Activated CD4-positive, alpha-beta T cell treated with anti-CD3 and anti-CD28 coated beads for 24 hours (primary cell): ENCODE measurements at places on chromosomes 2 and 18.

- no peak for DNase-seq
Measured at GRCh38 chr2:105384861-105385260, 14.0 kb downstream of the FHL2 start.

DNA sequence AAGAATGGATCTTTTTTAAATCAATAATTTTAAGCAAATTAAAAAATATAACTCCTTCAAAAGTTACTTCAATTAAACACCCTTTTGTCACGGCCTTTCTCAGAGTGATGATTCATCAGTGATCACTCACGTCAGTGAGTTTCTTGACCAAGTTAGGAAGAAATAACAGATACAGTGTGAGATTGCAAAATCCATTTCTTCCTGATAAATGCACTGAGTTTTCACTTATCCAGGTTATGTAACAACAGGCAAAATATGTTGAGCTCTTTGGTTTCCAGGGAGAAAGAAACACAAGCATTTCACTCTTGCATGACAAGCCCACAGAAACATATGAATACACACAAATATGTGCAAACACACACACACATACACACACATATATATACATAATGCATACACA, 195.9 kb upstream of the CYRIA start:
- no peak for DNase-seq

DNA sequence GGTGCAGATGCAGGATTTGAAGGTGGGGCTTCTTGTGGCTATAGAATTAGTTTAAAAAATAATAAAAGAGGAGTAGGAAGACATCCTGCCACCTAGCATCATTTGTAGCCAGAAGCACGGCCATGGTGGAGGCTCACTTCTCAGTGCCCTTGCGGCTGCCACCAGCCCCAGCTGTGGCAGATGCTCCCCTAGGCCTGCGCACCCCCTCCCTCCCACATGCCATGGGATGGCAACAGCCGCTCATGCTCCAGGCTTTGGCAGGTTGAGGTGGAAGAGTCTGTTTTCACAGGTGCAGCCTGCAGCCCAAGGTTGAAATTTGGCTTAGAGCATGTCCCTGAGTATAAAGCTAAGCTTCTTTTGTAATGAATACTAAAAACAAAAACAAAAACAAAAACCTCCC, 96.4 kb downstream of the GATA6 start:
- DNase-seq, result no peak

DNA sequence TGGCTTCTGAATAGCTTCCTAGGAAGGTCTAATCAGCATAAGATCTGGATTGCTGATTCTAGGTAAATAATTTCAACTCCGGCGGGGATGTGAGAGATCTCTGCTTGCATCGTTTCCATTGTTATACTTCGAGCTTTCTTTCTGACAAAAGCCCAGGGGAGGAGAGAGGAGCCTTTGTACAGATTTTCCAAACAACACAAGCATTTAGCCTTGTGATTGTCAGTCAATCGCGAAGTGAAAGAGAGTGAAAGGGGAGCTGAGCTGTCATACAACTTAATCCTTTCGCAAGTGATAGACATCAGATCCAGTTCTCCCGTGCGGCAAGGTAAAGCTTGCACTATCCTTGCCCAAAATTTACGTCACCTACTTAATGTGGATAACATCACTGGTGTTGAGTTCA, 26.2 kb downstream of the RALB start:
- no peak for DNase-seq

- no peak for DNase-seq
Measured at GRCh38 chr2:84417453-84418145, 41.5 kb downstream of the SUCLG1 start.

DNA sequence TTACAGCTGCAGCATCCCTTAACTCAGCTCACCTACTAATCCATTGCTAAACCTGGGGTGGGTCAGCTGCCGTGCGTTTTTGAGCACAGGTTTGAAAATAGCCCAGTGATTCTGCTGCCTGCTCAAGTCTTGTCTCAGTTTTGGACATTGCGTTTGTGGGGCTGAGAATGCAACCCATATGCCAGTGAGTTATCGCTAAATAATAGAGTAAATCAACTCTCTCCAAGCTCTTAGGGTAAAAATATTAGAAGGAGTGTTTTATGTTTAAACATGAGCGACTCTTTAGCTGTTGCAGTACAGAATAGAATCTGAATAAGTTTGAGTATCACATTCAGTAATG, 2.1 kb downstream of the TSHZ1 start:
- DNase-seq, result no peak

GRCh38 chr2:100623930-100624329, 61.1 kb downstream of the PDCL3 start:
- DNase-seq, result no peak

GRCh38 chr2:134504586-134505336, 214.0 kb downstream of the TMEM163 start:
- DNase-seq, result no peak

GRCh38 chr2:9004338-9005204, 1.1 kb upstream of the MBOAT2 start:
- no peak for DNase-seq

- no peak for DNase-seq
Measured at GRCh38 chr2:64931246-64932115, 57.7 kb upstream of the SLC1A4 start.

- DNase-seq, result no peak
Measured at GRCh38 chr2:75356865-75357264, 157.5 kb upstream of the TACR1 start.

DNA sequence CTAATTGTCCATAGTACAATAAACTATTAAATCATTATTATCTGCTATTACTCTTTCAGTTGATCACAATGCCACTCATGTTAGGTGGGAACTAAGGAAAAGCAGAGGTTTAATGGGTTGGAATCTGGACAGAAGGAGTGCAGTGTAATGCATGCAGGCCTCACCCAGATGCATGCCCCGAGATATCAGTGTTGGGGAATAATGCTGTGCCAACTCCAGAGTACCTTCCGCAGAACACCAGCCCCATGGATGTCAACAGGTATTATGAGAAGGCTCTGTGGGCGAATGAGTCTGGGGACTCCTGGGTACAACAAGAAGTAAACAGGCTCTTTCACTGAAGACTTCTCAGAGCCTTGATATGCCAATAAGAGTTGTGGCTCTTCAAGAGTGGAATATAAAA, 377.4 kb downstream of the ALK start:
- no peak for DNase-seq

GRCh38 chr18:34911661-34912384, 129.4 kb upstream of the MAPRE2 start:
- no peak for DNase-seq

DNA sequence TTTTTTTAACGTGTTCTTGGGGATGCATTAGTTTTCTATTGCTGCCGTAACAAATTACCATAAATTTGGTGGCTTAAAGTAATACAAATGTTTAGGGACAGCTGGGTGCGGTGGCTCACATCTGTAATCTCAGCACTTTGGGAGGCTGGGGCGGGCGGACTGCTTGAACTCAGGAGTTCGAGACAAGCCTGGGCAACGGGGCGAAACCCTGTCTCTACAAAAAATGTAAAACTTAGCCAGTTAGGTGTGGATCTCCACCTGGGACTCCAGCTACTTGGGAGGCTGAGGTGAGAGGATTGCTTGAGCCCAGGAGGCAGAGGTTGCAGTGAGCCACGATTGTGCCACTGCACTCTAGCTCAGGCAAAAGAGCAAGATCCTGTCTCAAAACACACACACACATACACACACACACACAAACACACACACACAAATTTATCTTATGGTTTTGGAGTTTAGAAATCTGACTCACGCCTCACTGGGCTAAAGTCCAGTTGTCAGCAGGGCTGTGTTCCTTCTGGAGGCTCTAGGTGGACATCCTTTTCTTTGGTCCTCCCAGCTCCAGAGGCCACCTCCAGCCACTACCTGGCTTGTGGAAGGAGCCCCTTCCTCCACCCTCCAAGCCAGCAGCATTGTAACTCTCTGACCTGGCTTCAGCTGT, 76.1 kb downstream of the SEPTIN10 start:
- DNase-seq, result no peak

- DNase-seq, result no peak
Measured at GRCh38 chr2:24930768-24931167, 10.7 kb upstream of the ADCY3 start.

GRCh38 chr2:194289712-194290346, 1367.2 kb upstream of the SLC39A10 start:
- DNase-seq, result no peak

DNA sequence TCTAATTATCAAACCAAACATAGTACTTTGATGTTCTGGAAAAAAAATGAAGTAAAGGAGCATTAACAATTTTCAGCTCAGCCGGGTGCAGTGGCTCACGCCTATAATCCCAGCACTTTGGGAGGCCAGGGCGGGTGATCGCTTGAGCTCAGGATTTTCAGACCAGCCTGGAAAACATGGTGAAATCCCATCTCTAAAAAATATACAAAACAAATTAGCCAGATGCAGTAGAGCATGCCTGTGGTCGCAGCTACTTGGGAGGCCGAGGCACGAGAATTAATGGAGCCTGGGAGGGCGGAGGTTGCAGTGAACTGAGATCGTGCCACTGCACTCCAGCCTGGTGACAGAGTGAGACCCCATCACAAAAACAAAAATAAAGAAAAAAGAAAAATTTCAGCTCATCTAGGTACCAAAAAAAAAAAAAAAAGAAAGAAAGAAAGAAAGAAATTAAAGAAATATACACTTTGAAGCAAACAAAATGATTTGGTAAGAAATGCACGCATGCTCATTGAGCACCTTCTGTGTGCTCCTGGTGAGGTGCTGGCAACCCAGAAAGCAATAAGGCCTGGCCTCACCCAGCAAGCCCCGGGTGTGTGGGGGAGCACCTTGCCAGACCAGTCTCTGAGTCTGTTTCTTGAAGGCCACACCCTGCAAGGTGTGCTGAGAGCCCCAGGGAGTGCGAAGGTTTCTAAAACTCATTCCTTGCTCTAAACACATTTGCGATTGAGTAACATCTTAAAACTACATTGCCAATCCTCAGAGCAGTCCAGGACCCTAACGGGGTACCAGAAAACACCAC, 133.5 kb downstream of the TFCP2L1 start:
- no peak for DNase-seq

DNA sequence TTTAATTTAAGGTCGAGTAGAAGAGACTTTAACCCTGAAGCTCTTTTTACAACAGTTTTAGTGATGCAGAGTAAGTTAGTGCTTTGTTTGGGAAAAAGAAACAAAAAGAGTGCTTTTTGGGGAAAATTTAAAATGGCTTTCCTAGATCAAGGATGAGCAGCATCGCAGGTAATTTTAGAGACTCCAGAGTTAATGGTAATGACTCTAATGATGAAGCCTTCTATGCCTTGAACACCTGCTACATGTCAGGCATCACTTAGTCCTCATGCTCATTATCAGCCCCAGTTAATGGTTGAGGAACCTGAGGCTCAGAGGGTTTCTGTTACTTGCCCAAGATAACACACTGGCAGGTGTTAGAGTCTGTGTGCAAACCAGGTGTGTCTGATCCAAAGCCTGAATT, 167.8 kb downstream of the ACOXL start:
- no peak for DNase-seq

DNA sequence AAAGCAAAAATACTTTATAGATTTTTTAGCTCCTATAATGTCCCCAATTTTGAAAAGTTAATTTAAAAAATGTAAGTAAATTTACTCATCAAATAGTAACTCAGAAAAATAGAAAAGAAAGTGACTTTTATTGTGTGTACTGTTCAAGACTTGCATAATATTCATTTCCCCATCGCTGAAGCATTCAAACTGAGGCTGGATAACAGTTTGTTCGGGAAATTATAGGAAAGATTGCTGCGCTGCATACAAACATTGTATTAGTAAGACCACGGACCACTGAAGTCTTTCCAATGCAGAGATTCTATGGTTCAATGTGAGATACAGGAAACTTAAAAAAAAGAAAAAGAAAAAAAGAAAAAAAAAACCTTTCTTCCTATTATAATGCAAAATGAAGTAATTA, 10.4 kb downstream of the STK17B start:
- DNase-seq, result no peak

- DNase-seq, result no peak
Measured at GRCh38 chr2:30694286-30695055, 112.8 kb downstream of the CAPN13 start.

DNA sequence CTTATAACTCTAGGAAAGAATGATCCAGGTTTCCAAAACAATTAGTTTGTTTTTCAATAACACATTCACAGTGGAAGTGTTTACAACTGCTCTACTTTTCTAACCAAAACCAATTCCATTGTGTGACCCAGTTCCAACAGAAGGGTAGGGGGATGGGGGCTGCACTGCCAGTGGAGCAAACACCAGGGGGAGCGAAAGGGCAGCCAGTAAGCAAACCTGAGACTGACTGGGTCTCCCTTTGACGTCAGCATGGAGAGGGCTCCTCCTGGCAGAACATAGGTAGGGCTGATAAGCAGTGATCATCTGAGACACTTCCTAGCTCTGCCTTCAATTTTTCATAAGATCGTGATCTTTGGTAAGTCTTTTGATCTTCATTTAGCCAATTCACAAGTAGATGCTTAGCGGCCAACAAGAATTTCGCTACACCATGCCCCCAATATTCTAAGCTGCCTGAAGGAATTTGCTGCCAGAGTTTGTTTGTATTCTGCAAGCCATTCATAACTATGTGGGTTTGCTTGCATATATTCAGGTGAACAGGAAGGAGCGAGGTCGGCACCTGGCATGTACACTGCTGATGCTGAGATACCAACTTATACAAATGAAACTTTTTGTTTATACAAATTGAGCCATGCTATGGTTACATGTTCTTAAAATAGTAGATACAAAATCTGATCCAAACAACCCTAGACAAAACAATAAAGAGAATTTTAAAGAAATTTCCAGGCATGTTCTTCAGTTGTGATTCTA, 45.9 kb downstream of the ST6GAL2 start:
- no peak for DNase-seq

- DNase-seq, result no peak
Measured at GRCh38 chr2:40488927-40489677, 37.2 kb upstream of the SLC8A1 start.

DNA sequence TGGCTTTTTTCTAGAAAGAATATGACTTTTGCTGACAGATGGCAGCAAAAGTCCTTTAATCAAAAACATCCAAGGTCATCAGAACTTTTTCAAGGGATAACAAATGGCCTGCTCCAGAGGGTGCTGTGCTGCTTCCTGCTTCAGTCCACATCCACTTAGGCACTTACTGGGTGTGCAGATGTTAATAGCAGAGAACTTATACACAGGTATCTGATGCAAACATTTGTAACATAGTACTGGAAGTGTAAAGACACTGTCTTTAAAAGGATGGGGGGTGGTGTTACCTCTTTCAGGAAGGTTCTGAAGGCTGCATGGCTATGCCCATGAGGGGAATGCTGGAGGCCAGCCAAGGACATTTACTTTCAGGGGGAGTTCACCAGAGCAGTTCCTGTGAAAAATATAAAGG, 5.5 kb downstream of the HOXD8 start:
- DNase-seq, result no peak

DNA sequence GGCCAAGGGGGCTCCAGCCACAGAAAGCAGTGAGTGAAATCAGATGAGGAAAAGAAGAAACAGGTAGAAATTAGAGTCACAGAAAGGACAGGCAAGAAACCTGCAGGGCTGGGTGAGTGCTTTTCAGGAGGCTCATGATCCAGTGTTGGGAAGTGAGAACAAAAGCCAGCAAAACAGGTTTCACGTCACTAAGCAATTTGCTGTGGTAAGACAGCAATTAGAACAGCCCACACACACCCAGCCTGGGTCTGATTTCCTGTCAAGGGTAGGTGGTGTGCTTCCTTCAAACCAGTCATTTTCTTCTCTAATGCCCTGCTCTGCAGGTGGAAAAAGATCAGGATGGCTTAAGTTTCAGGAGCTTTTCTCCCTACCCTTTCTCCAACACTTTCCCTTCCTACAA, 52.9 kb upstream of the XDH start:
- DNase-seq, result no peak
